ENCODE measurements at places on chromosomes 5 and 9.

GRCh38 chr5:175195698-175196656, 248.0 kb downstream of the DRD1 start:
- no peak for DNase-seq

- DNase-seq: no peak
Measured at GRCh38 chr9:136901516-136902258, 15.4 kb downstream of the TRAF2 start.

- DNase-seq: no peak
Measured at GRCh38 chr5:40223884-40224402, 455.8 kb upstream of the PTGER4 start.

DNA sequence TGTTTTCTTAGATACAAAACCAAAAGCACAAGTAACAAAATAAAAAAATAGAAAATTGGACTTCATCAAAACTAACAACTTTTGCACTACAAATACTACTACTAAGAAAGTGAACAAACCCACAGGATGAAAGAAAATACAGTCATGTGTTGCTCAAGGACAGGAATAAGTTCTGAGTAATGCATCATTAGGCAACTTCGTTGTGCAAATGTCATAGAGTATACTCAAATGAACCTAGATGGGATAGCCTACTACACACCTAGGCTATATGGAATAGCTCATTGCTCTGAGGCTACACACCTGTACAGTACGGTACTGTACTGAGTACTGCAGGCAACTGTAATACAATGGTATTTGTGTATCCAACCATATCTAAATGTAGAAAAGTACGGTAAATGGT, 88.3 kb downstream of the RAPGEF1 start:
- no peak for DNase-seq

GRCh38 chr9:28951945-28952344, 1378.7 kb upstream of the C9orf72 start:
- no peak for DNase-seq

DNA sequence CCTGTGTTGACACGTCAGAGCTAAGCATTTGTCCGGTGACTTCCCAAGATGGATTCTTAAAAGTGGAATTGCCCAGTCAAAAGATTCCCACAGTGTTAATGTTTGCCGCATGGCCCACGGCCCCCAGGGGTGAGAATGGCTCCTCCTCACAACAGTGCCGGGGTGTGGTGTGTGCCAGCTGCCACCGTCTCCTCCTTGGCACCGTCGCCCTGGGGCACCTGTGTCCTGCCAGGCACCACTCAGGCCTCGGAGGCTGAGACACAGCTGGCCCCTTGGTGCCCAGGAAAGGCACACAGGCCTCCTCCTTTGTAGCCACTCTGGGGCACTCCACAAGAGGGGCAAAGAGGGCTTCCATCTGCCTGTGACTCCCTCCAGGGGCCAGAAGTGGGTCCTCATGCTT, 4.3 kb downstream of the KCNT1 start:
- no peak for DNase-seq

- DNase-seq: no peak
Measured at GRCh38 chr5:62488531-62488930, 76.0 kb downstream of the IPO11 start.

DNA sequence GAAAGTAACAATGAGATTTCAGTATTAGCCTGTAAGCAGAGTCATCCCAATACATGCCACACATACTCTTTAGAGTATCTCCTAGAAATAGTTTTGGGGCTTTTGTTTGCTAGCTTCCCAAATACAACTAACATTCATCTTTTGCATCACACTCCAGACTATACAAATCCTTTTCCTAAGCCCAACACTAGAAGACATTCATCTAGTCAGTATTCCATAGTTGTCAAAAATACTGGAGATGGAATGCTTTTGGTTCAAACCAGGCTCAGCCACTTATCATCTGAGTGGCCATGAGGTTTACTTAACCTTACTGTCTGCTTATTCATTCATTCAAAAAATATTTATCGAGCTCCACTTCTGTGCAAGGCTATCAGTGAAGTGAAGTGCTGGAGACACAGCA, 205.1 kb upstream of the SGCD start:
- DNase-seq: no peak

GRCh38 chr5:78793907-78794662, 145.5 kb upstream of the LHFPL2 start:
- DNase-seq: no peak

DNA sequence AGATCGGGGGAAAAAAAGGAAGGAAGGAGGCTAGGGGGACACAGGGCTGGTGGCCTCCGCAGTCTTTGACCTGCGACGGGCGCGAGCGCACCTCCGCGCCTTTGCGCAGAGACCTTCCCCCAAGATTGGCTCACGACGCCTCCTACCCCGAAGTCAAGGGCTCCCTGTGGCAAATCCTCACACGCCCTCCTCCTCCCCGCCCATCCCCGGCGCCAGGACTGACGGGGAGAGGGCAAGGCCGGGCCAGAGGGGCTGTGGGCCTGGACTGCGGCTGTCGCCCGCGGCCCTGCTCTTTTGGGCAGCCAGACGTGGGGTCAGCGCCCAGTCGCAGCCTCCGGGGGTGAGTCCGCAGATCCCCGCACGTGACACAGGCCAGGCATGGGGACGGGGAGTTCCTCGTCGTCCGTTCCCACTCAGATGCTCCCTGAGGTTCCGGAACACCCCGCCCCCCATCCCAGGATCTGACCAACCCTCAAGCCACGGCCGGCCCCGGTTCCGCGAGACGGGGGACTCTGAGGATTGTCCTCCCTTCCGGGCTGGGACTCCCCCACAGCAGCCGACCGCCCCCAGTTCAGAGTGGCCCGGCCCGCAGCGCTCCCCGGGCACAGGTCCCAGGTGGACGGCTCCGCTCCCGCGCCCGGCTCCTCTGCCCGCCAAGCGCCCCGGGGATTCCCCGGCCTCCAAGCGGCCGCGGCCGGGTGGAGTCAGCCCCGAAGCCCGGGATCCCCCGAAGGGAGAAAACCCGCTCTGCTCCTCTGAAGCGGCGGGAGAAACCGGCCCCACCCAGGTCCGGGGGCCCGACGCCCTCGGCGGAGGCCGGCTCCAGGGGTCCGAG, 543 bp upstream of the ANKRD33B start:
- DNase-seq: no peak

- no peak for DNase-seq
Measured at GRCh38 chr9:90301277-90301653, 341.4 kb downstream of the DIRAS2 start.

GRCh38 chr5:63719147-63719546, 243.1 kb downstream of the HTR1A start:
- no peak for DNase-seq

GRCh38 chr5:66242050-66242715, 98.1 kb downstream of the SREK1 start:
- DNase-seq: no peak

GRCh38 chr9:113606510-113606909, 143.0 kb downstream of the RGS3 start:
- DNase-seq: no peak

- no peak for DNase-seq
Measured at GRCh38 chr9:13481274-13481673, 201.8 kb upstream of the MPDZ start.

- no peak for DNase-seq
Measured at GRCh38 chr9:108478431-108479332, 377.1 kb downstream of the ACTL7B start.

GRCh38 chr5:43227655-43228054, 35.6 kb downstream of the NIM1K start:
- DNase-seq: no peak

- DNase-seq: no peak
Measured at GRCh38 chr9:27384262-27385014, 87.5 kb upstream of the EQTN start.

DNA sequence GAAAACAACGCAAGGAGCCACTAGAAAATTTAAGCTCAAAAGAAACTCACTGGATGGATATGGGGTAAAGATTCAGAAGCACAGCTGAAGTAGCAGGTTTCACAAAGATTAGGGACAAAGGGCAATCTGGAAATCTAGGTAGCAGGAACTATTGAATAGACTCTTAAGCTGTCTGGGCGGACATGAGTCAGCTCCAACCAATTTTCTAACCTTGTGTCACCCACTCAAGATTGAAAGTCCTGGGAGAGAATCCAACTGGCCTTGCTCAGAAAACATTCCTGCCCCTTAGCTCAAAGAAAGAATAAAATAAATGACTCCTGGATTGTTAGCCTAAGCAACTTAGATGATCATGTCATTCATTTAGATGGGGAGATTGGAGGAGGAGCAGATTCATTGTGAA, 69.2 kb downstream of the STK32A start:
- no peak for DNase-seq

- DNase-seq: no peak
Measured at GRCh38 chr5:3622961-3623360, 27.3 kb downstream of the IRX1 start.

DNA sequence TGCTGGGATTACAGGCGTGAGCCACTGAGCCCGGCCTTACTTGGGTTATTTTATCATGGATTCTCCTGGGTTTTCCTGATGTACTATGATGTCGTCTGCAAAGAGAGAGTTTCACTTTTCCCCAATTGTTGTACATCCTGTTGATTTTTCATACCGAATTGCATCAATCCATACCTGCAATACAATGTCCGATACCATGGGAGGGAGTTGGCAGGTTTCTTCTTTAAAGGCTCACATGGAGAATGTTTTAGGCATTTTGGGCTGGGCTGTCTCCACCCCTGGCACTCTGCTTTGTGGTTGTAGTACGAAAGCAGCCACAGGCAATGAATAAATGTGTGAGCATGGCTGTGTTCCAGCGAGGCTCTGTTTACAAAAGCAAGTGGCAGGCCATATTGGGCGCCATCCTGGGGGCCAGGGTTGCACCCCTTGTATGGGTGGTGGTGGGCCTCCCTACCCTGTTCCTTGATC, 35.1 kb upstream of the EXOC3 start:
- DNase-seq: no peak

DNA sequence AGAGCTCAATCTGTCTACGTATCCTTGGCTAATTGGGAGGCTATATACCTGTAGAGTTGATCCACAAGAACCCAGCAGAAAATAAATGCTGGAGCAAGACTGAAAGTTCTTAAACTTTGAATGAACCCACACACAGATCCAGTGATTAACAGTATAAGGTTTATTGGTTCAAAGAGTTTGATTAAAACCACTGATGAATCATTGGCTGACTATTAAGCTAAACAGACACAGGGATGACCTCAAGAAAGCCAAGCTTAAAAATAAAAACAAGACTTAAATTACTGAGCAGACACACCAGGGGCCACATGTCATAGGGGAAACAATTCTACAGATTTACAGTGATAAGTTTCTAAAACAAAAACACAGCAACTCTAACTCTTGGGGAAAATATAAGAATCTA, 163.6 kb downstream of the SPATA31D1 start:
- no peak for DNase-seq

DNA sequence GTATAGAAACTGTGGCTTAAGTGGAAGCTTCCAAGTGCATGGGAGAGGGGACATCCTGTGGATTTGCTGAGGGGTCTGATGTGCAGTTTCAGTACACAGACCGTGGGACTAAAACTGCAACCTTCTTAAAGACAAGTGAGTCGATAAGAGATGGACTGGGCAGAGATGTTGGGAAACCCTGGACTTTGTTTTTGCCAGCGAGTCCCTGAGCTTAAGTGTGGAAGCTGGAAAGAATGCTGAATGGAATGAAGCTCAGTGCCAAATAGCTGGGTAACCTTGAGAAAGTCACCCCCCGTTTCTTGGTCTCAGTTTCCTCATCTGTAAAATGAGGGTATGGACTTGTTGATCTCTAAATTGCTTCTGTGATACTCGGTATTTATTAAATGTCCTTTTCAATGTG, 37.3 kb upstream of the KLF9 start:
- no peak for DNase-seq

DNA sequence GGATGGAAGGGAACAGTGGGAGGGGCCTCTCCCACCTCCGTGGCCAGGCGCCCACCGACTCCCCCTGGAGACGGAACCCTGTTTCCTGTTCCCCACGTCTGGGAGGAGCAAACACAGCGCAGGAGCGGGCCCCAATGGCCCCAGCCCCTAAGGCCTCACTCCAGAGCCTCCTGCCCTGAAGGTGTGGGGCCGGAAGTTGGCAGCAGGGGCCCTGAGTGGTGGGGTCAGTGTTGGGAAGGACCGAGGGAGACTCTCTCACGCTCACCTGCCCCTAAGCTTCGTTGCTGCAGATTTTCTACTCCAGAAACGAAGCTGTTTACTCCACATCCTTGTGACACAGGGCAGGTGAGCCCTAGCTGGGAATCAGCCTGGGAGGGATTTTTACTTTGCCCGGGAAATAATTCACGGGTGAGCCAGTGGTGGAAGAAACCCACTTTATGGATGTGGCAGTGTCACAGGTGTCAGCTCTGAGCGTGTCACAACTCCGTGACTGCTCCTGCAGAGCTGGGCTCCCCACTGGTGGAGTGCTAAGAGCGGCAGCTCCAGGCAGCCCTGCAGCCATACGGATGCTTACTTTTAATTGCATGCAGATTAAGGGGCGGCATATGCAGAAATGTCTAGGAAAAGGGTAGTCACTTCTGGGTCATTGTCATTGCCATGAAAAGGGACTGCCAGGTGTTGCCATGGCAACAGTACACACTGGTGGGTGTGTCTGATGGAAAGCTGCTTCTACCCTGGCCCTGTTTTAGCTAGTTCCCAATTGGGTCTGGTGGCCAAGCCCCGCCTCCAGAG, 77.5 kb upstream of the OLFM1 start:
- DNase-seq: no peak

DNA sequence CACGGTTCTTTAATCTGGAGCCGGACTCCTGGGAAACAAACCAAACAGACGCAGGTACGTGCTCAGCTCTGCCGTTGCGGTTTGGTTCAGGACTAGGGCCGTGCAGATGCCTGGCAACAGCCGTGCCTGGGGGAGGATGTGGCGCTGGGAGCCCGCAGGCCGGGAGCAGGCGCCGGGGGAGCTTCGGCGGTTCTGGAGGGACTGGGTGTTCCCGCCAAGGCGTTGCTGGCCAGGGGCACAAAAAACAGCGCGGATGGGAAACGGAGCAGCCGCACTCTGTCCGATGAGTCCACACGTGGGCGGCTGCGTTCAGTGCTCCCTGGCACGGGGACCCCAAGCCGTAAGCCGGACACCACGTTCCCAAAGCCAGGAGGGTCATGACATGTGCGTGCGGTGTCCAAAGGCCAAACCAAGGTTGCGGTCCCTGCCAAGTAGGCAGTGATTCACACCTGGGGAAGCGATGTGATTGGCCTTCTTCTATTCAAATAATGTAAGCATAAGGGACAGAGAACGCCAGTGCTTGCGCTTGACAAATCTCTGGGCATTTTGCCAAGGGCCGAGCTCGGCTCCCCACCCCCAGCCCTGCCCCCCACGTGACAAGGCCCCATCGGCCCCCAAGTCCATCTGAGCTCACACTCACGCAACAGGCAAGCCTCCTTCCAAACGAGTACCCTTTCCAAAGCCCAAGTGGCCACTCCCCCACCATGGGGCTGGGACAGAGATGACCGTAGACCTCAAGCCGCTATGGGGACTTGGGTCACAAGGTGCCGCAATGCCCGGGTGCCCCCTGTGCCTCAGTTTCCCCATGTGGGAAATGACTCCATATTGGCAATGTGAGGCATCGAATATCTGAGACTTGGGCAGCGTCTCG, 49.7 kb upstream of the NKD2 start:
- peak; percentile 8 for DNase-seq

GRCh38 chr9:108273988-108274387, 581.8 kb downstream of the ACTL7B start:
- no peak for DNase-seq

GRCh38 chr9:127899128-127899943, at the start of gene ST6GALNAC6:
Gene ST6GALNAC6, minus strand, starts transcription at chr9:127899603. Its CDS starts 1,622 bp downstream, at chr9:127897981.
- no peak for DNase-seq

- no peak for DNase-seq
Measured at GRCh38 chr5:127313847-127314473, 23.4 kb downstream of the MEGF10 start.
